T-helper 2 cell treated with Interferon-gamma antibody and Interleukin-4, amounts not matched to agents 100 ng/mL and 5 ng/mL, for 36 hours (primary cell): ENCODE measurements at places on chromosomes 3 and 15. TPM values are rescaled to one million over a fixed set of nuclear protein-coding genes. Genes with fewer than 3 reads are reported as not detected.

GP5 gene
- total RNA-seq: 1.0 and 1.1 TPM in 2 replicates

TMF1 gene
- 40.6 and 43.2 TPM in 2 replicates for total RNA-seq

GATA2 gene
- total RNA-seq: not detected in 2 replicates

ITGA11 gene
- 0.64 and 1.0 TPM in 2 replicates for total RNA-seq

PRICKLE2 gene
- not detected in 2 replicates for total RNA-seq

CCDC39 gene
- not detected in 2 replicates for total RNA-seq

AGTR1 gene
- total RNA-seq: not detected in 2 replicates

SEMA3G gene
- 0.16 and 0.23 TPM in 2 replicates for total RNA-seq

PLOD2 gene
- 0.23 and 0.32 TPM in 2 replicates for total RNA-seq

AGBL1 gene
- not detected in 2 replicates for total RNA-seq

SPG21 gene
- total RNA-seq: 58.5 and 58.7 TPM in 2 replicates
